WTC11 (cell line): ENCODE measurements at places on chromosomes 4 and X. TPM values are rescaled to one million over a fixed set of nuclear protein-coding genes. Genes with fewer than 3 reads are reported as not detected.

GRCh38 chrX:118212817-118213183 is 96.2 kb upstream of the KLHL13 start:
- no peak overlapping the region for H3K4me3 ChIP-seq
- DNase-seq: no peak
- no peaks in the 10 kb centered on the region; the same call in 1 of the 2 replicates for H3K27me3 ChIP-seq
- H3K36me3 ChIP-seq: no peaks in the 10 kb centered on the region

GRCh38 chrX:133838761-133839676 is 146.4 kb downstream of the GPC3 start:
- no peaks in the 10 kb centered on the region for H3K36me3 ChIP-seq
- DNase-seq: peak; percentile 42
- no peak overlapping the region for H3K27ac ChIP-seq
- no peaks in the 10 kb centered on the region for H3K27me3 ChIP-seq
- H3K4me1 ChIP-seq: peaks cover 7% of the 10 kb centered on the region; the same call in 1 of the 2 replicates

DNA sequence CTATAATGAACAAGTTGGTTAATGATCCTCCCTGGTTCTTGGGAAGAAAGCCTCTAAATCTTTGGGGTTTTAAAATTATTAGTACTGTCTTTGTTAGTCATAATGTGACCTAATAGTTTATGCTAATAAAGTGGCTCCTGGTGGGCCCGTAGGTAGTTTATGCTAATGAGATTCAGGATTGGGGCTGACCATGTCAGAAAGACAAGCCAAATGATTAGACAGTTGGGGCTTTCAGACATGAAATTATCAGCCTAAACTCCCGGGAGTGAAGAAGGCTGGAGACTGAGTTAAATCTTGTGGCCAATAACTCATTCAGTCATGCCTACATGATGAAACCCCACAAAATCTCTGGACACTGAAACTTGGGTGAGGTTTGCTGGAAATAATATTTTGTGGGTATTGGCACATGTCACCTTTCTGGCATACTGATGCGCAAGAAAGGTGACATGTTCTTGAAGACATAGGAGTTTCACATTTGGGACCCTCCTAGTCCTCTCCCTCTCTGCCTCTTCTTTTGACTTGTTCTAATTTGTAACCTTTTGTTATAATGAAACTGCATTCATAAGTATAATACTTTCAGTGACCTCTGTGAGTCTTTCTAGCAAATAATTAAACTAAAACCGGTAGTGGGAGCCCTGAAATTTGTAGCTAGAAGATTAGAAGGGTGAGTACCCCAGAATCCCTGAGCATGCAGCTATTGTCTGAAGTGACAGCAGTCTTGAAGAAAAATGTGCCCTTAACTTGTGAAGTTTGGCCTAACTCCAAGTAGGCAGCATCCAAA is 196.8 kb upstream of the FSTL5 start:
- no peaks in the 10 kb centered on the region for H3K27me3 ChIP-seq
- DNase-seq: no peak
- no peak overlapping the region for H3K27ac ChIP-seq
- peaks cover 27% of the 10 kb centered on the region for H3K4me1 ChIP-seq
- H3K36me3 ChIP-seq: no peaks in the 10 kb centered on the region

DNA sequence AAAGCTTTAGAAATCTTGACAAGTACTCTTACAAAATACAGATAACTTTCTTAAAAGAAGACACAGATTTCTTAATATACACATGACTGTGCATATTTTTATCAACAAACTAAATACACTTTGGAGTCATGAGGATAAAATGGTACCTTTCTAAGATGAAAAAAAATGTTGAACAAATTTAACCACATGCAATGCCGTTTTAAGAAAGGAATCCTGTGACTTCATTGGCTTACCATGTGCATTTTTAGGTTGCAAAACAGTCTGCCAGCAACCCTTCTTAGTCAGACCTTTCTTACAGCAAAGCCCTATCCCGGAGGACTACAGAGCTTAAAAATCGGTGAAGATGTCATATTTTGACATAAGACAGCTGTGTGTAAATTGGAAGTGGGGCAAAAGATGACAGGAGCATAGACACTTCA is 51.7 kb downstream of the GASK1B start:
- H3K36me3 ChIP-seq: no peaks in the 10 kb centered on the region
- no peak overlapping the region for H3K27ac ChIP-seq
- no peak for DNase-seq
- H3K4me1 ChIP-seq: peaks cover 12% of the 10 kb centered on the region
- H3K27me3 ChIP-seq: no peaks in the 10 kb centered on the region

GRCh38 chr4:92099861-92100260 is 203.9 kb upstream of the GRID2 start:
- H3K27ac ChIP-seq: no peak overlapping the region
- H3K4me3 ChIP-seq: no peak overlapping the region
- H3K36me3 ChIP-seq: no peaks in the 10 kb centered on the region
- H3K27me3 ChIP-seq: peaks cover 7% of the 10 kb centered on the region; the same call in 1 of the 2 replicates
- 0 out of 2 replicates have a peak, but pooled peaks cover 4% of the 10 kb centered on the region for H3K4me1 ChIP-seq

DNA sequence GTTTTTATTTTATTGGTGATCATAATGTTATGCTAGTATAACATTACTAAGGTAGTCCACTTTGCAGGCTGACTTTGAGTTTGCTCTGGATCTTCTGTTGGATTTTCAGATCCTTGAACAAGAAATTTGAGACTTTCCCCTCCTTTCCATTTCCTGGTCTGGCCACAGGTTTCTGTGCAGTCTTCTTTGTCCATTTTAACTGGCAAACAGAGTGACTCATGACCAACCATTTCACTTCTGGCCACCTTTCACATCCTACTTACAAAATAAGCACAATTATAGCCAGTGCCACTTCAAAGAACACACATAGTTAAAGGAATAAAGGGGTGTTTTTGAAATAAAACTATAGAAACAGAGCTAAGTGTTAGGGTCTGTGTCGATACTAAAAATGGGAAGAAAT is 8.4 kb downstream of the ANK2 start:
- peaks cover 25% of the 10 kb centered on the region for H3K4me1 ChIP-seq
- no peak for DNase-seq
- no peak overlapping the region for H3K4me3 ChIP-seq
- H3K27ac ChIP-seq: no peak overlapping the region
- H3K36me3 ChIP-seq: no peaks in the 10 kb centered on the region

DNA sequence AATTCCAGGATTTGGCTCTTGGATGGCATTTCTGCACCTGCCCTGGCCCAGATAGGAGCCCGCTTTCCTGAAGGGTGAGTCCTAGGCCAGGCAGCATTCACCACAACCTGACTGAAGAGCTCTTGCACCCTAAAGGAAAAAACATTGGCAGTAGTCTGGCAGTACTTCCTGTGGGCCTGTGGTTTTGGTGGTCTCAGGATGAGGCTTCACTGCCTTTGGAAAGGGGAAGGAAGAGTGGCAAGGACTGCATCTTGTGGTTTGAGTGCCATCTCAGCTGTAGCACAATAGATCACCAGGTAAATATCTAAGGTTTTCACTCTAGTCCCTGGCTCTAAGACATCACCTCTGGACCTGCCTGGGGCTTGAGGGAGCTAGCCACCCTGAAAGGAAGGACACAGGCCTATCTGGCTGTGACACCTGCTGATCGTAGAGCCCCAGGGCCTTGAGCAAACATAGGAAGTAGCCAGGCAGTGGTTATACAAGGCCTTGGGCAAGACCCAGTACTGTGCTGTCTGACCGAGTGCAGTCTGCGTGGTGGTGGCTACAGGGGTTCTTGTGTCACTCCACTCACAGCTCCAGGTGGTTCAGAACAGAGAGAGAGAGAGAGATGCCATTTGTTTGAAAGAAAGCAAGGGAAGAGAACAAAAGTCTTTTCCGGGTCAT is 28.5 kb upstream of the PRRG1 start:
- H3K4me3 ChIP-seq: no peak overlapping the region
- no peaks in the 10 kb centered on the region for H3K27me3 ChIP-seq
- no peaks in the 10 kb centered on the region for H3K36me3 ChIP-seq
- DNase-seq: no peak
- H3K27ac ChIP-seq: no peak overlapping the region

- H3K27ac ChIP-seq: peak overlapping the region; percentile 61
- H3K4me1 ChIP-seq: peaks cover 49% of the 10 kb centered on the region
- H3K27me3 ChIP-seq: peaks cover 45% of the 10 kb centered on the region
Observed at GRCh38 chr4:73452953-73453700, 17.1 kb downstream of the AFP start.

DNA sequence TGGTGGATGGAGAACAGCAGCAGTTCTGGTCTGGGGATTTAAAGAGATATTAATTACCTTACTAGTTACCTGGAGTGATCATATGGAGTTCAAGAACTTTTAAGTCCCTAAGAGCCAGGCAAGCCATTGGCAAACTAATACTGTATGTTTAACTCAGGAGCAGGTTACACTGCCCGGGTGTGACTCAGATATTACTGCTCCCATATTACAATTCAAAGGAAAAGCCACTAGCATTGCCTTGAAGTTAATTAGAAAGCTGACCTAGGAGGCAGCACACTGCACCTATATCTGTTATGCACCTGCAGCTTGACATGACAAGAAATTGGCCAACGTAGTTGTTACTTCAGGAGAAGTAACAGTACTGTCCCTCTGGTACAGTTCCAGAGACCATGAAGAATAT is 47.2 kb downstream of the GRK4 start:
- no peak for DNase-seq
- H3K4me1 ChIP-seq: no peaks in the 10 kb centered on the region
- H3K27ac ChIP-seq: no peak overlapping the region
- H3K4me3 ChIP-seq: no peak overlapping the region

- no peaks in the 10 kb centered on the region for H3K4me1 ChIP-seq
- H3K4me3 ChIP-seq: no peak overlapping the region
- no peak overlapping the region; the same call in 1 of the 2 replicates for H3K27ac ChIP-seq
- DNase-seq: no peak
Observed at GRCh38 chr4:98374643-98375042, 113.5 kb downstream of the RAP1GDS1 start.

GRCh38 chr4:37219990-37220389 is 24.6 kb upstream of the NWD2 start:
- no peaks in the 10 kb centered on the region for H3K27me3 ChIP-seq
- no peak for DNase-seq
- H3K27ac ChIP-seq: no peak overlapping the region
- H3K4me1 ChIP-seq: no peaks in the 10 kb centered on the region
- H3K4me3 ChIP-seq: no peak overlapping the region
- no peaks in the 10 kb centered on the region for H3K36me3 ChIP-seq

DNA sequence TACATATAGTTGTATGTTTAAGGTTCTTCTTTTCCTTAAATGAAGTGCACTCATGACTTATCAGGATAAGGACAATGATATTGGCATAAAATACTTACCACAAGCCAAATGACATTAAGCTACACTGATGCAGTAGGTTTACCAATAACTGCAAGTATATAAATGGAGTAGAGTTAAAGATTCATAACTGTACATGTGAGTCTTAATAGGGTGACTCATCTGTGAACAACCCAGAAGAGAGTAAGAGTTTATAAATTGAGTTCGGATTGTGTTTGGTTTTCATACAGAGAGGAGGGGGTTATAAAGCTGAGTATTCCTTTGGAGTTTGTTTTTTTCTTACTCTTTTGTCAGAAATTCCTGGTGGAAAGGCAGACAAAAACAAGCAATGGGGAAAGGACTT is 144.8 kb downstream of the TLL1 start:
- DNase-seq: no peak
- no peak overlapping the region for H3K4me3 ChIP-seq
- H3K4me1 ChIP-seq: no peaks in the 10 kb centered on the region

The SNCA gene
- 14.6 to 16.1 TPM (median 15.0 TPM) in 3 replicates for total RNA-seq

The SSX1 gene
- 0.34 TPM in 1 of 3 replicates, not detected in the others for total RNA-seq

The SLC49A3 gene
- total RNA-seq: 5.8 to 6.8 TPM (median 6.7 TPM) in 3 replicates

The TCEAL3 gene
- 9.3 to 14.1 TPM (median 11.7 TPM) in 3 replicates for total RNA-seq

The TAF7L gene
- total RNA-seq: 0.11 to 0.17 TPM in 2 of 3 replicates, not detected in the other

The VSIG1 gene
- 0.73 to 1.2 TPM (median 0.76 TPM) in 3 replicates for total RNA-seq

The PPP1R3F gene
- 7.0 to 14.1 TPM (median 11.3 TPM) in 3 replicates for total RNA-seq

The FRMPD4 gene
- 1.1 to 1.4 TPM (median 1.3 TPM) in 3 replicates for total RNA-seq
